ENCODE measurements at places on chromosomes 13 and 19.

DNA sequence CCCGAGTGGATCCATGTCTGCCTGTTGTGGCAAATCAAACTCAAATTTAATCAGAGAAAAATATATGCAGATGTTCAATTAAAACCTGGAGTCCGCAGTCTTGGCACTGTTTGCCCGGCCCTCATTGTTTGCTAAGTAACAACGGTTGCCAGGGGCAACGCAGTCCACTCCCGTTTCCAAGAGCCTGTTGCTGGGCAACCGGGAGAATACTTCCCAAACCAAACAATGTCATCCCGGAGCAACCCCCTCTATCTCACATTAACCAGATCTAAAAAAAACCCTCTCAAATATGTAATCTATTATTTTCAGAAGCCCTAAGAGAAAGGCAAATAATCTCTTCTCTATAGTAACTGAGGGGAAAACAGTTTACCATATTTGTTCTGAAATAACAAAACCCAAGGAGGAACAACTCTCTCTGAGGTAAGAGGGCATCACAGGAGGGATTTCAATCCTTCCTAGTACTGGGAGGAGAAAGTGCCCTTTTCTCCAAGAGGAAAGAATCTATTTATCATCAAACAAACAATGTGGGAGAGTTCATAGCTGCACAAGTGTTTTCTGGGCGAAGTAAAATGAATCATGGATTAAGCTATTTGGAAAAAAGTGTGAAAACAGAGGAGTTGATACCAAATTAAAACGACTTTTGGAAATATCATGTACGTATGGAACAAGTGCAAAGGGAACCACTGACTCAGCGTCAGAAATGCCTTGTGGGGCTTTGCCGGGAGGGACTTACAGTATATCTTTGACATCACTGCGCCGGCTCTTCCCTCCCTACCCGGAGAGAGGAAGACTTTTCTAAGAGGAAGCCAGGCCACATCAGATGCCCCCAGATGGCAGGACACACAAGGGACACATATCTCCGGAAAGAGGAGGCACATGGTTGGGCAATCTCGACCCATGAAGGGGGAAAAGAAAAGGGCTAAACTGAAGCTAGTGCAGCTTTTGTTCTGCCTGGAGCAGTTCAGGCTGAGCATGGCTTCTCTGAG, 43.3 kb downstream of the RFX2 start:
- DNase-seq, result no peak

DNA sequence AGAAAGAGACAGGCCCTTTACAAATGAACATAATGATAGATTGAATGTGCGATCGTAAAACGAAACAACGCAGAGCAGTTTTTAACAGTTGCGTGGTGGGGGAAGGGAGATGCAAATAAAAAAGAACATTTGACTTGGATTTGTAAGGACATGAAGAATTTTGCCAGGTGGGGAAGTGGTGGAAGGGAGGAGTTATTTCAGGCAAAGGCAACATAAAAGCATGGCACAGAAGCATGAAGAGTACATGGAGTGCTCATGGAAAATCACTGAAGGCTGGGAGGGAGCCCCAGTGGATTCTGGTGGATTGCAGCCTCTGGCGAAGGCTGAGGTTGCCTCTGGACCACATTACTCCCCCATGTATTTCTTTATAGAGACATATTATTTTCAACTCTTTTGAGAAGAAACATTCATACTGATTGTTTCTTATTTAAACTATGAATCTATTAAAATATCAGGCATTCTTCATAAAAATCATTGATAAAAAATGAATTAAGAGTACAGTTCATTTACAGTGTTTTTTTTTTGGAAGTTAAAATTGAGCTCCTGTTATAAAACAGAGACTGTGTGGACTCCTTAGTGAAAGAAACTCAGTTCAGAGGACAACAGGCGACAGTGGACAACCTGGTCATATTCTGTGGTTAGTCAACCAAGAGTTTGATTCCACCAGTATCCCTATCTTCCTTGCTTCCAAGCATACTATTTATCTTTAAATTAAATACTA, 57.5 kb downstream of the STARD13 start:
- no peak for DNase-seq

DNA sequence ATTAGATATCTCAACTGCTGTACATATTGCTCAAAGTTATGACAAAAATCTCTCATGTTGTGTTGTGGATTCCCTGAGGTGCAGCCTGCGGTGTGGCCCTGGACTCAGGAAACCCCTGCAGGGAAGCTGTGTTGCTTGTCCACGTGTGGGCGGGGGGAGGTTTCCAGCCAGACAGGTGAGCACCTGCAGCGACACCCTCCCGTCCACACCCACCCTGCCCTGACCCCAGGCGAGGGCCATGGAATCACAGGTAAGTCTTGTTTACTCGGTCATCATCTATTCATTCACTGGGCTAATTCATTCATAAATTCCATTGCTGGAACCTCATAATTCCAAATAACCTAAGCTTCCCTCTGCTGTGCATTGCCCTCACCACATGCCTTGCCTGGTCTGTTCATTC, 14.1 kb downstream of the PLPP2 start:
- no peak for DNase-seq

DNA sequence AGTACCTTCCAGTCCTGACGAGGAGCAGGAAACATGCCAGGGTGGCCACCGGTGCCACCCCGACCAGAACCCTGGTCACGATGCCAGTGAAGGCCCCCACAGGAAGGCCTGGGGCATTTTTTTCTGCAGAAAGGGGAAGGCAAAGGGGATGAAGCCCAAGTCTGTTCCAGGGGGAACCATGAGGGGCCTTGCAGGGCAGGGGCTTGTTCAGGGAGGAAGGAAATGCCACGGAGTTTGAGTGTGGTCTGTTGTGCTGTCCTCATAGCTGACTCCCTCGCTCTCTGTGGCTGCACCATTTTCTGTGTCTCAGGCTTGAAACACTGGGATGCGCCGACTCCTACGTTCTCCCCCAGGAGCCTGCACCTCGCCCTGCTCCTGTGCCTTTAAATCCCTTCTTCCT, 27.5 kb upstream of the CEACAM1 start:
- no peak for DNase-seq

- no peak for DNase-seq
These were observed 641.6 kb upstream of the PCDH20 start for GRCh38 chr13:62057286-62057685.

DNA sequence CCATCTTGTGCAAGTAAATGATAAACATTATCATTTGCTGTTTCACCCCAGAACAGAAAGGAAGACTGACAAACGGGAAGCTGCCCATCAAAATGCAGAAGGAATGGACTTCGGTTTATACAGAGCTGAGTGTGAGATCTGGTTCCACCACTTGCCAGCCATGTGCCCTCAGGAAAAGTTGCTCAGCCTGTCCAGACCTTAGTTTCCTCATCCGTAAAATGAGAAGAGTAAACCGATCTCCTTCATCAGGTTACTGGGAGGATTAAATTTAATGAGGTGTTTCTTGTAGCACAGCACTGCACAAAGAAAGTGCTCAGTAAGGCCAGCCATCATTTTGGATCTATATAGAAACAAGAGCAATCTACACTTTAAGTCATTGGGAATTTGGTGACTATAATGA, 36.7 kb upstream of the SERP2 start:
- DNase-seq, result no peak

DNA sequence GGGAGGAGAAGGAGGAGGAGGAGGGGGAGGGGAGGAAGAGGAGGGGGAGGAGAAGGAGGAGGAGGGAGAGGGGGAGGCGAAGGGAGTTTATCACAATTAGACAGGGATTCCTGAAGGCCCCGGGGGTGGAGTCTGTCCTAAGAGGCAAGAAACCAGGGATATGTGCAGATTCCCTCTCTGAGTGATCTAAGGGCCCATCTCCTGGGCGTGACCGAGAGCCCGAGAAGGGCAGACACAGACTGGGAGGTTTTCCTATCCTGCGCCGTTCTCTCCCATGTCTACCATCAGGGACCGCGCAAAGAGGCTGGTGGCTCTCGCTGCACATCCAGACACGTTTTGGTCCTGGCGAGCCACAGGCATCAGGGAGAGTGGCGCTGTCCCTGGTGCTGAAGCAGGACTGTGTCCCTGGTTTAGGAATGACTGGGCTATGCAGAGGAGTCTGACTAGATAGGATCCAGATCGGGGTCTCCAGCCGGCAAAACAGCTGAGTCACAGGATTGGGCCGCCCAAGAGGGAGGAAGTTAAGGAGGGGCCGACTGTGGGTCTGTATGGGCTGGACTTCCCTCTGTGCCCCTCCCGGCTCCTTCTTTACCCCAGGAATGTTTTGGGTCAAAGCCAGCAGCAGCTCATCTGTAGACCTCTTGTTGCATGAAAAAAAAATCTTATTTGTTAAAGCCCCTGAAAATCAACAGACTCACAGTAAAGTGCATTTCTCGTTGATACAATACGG, 17.9 kb upstream of the ZNF175 start:
- DNase-seq, result peak; percentile 13

- no peak for DNase-seq
These were observed 85.0 kb upstream of the ARHGEF7 start for GRCh38 chr13:111029957-111030609.

DNA sequence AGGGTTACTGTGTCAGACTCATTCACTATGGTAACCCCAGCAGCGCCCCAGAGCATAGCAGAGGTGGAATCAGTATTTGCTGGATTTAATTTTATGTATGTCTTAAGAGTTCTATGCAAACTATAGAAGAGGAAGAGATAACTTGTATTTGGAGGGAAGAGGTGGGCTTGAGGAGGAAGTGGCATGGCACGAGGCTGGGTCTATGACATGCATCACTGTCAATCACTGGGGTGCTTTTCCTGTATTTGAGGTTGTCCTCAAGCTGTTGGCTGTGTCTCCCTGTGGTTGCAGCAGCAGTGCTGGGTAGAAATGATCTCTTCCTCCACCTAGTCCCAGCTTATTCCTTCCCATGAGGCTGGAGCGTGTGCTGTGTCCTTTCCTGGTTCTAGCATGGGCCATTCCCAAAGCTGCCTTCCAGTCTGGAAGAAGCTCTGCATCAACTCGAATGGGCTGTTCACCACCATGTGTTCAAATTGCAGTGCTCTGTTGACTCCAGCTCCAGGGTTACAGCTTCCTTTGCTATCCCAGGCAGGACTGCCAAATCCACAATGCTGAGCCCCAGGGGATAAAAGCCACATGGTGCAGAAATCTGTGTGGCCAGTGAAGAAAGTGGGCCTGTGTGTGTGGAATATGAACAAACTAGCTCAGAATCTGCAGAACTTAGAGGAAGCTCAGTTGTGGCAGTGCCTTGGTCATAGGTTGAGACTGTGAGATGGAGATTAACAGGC, 73.1 kb upstream of the MTIF3 start:
- no peak for DNase-seq

DNA sequence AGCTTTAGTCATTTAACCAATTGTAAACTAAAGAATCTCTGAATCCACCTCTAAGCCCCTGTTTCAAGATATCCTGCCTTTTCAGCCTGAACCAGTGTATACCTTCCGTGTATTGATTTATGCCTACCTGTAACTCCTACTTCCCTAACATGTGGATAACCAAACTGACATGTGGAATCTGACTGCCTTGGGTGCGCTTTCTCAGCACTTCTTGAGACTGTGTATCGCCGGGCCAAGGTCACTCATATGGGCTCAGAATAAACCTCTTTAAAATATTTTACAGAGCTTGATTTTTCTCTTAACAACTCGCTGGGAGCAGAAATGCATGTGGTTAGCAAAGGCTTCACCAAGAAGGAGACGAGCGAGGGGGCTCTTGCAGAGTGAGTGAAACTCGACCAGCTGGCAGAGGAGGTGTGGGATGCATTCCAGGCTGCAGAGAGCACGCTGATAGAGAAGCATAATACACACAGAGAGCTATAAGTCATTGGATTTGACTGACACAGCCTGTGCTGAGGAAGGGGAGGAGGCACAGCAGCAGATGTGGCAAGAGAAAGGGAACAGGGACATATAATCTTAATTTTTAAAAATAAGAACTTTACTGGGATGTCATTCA, 268.2 kb upstream of the MAB21L1 start:
- DNase-seq, result no peak

- no peak for DNase-seq
These were observed 20.4 kb downstream of the MLLT1 start for GRCh38 chr19:6259312-6259861.

DNA sequence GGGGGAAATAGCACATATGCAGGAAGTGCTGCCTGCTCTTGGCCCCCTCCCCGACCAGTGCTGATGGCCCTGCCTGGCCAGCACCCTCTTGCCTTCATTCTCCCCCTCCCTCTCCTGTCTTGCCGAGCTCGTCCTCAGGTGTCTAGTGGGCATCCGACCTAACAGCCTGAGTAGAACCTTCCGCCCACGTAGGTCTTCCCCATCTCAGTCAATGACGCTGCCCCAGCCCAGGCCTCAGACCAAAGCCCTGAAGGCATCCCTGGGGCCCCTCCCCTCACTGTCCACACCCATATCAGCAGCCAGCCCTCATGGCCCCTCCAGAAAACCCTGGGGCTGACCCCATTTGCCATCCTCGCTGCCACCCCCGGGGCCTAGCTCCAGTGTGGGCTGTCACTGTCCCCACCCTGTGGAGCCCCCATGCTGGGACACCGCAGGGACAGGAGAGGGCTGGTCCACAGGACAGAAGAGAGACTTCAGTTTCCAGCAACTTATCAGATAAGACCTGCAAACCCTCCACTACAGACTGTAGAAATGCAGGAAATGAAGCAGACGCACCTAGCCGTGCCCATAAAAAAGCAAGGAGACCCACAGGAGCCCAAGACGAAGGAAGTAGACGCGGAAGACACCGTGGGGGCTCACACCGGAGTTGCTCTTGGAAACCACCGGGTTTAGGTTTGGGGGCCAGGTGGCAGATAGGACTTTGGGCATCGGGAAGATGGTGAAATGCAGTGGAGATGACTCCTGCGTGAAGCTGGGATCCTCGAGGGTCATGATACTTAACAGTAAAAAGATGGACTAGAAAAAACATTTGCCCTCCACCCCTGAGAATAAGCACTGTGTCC, 38.3 kb downstream of the AP1M1 start:
- DNase-seq, result no peak

GRCh38 chr13:30196025-30196424, 111.3 kb downstream of the KATNAL1 start:
- no peak for DNase-seq

DNA sequence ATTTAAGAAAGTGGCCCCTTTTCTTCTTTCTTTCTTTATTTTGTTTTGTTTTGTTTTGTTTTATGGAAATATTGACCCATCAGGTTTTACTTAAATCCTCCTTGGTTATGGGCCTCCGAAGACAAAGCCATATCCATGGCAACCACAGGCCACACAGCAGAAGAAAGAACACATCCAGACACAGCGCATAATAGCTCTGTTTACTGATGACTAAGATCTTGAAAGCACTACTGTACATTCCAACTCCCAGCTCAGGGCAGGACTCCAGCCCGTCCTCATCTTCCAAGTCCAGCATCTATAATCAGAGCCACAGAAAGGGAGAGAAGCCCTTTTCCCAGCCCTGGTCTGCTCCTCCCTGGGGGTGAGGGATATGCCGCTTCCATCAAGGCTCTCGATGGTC, 84.3 kb downstream of the NUFIP1 start:
- DNase-seq, result no peak

GRCh38 chr13:65470781-65471180, 1759.4 kb downstream of the PCDH9 start:
- DNase-seq, result no peak

GRCh38 chr19:2208975-2209374, 27.2 kb downstream of the PLEKHJ1 start:
- DNase-seq, result no peak

DNA sequence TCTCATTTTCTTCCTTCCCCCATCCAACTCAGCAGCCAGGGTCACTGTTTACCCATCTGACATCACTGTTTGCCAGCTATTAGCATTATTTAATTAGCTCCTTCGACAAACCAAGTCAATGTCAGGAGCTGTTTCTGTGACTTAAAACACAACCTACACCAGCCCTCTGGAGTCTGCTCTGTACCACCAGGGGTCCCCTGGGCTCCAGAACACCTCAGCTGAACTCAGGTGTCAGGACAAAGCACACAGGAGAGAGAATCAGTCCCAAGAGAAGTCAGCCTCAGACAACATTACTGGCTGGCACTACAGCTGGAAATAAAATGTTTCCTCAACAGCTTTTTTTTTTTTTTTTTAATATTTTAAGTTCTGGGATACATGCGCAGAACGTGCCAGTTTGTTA, 45.1 kb downstream of the DCLK1 start:
- no peak for DNase-seq

Measured in stimulated activated CD8-positive, alpha-beta memory T cell treated with anti-CD3 and anti-CD28 coated beads, Interleukin-15, amount 100 ng/mL, for 24 hours (primary cell).